A549 (cell line): ENCODE measurements at places on chromosomes 12 and 14.

GRCh38 chr12:102342281-102343006 is 137.9 kb downstream of the IGF1 start:
- DNase-seq, result no peak

- no peak for DNase-seq
These were observed 7.3 kb upstream of the FAM234B start for GRCh38 chr12:13036881-13037280.

GRCh38 chr14:54570631-54571415 is 3.9 kb downstream of the SAMD4A start:
- DNase-seq, result peak; percentile 36

GRCh38 chr14:80477388-80478160 is 266.3 kb upstream of the DIO2 start:
- no peak for DNase-seq

DNA sequence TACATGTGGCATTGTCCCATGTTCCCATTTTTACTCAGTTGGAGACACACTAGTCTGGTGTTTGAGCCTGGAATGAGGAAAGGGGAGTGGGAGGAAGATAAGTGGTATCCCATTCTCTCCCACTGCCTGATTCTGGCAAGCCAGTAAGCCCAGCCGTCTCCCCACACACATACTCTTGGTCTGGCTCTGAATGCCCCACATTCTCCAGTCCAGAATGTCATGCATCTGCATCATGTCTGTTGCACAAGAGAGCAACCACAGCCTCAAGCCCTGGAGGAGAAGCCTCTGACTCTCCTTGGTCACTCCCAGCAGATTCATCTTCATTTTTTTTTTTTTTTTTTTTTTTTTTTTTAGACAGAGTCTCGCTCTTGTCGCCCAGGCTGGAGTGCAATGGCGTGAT is 48.0 kb downstream of the DRAM1 start:
- DNase-seq, result peak; percentile 18

DNA sequence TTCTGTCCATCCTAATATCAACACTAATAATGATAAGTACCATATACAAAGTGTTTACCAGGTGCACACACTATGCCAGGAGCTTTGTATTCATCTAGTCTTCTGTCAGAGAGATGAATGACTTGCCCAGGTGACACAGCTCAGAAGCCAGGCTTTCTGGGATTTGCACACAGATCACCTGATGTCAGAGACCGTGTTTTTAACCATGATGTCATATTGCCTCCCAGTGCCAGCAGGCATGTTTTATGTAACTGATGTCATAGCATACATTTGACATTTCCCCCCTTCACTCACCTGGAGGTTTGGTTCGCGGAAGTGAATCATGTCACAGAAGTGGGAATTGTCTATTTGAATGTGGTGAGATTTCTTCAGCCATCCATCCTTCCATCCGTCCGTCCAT is 5.7 kb downstream of the WSCD2 start:
- DNase-seq, result no peak

DNA sequence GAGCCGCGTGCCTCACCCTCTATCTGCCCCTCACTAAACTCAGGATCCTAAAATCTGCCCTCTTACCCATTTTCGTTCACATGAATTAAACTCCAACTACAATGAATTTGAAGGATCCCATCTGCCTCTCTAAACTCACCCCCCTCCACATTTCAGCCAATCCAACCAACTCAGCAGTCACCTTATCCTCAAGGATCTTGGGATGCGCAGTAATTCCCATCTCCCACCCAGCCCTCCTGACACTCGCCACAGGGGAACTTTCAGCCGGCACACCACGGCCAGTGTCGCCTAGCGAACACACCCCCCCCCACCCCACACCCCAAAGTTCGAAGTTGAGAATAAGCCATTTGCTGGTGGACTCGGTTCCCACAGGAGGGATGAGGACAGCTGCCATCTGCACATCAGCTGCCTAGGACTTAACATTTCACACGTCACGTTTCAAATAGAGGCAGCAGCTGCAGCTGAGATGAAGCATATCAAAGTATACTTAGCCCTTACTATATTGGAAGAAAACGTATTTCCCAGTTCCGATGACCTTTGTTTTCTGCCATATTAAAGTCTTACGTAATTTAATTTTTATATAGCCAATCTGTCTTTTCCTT is 8.7 kb upstream of the SELPLG start:
- DNase-seq, result no peak

DNA sequence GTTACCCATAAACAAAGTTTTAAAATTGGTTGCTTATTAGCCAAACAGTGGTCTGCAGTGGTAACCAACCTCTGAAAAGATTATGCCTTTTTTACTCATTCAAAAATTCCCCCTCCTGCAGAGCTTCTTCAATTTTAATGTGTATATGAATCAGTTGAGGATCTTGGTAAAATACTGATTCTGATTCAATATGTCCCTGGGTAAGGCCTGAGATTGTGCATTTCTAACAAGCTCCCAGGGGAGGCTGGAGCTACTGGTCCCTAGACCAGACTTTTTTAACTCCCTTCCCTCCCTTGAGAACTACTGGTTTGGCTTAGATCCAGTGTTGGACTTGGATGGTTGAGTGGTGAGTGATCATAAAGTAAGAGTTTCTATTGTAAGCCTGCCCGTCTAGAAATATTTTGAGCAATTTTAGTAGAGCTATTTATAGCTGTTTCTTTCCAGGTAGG is 90.2 kb downstream of the FUT8 start:
- no peak for DNase-seq

DNA sequence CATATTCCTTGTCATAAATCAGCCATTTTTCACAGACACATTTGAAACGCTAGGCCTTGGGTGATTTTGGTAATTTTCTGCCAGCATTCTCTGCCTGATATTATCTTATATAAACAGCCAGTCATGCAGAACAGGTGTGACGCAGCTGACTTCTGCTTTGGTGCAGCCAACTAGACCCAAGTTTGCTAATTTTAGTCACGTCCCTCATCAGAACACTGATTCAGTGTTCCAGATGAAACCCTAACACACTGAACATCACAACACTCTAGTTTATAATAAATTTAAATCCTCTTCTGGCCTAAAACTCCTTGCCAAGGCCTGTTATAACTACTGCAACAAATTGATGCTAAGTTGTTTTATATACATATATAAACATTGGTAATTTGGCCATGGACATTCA is 386.1 kb downstream of the SEC23A start:
- DNase-seq, result no peak

- no peak for DNase-seq
These were observed 183.1 kb downstream of the PHLDA1 start for GRCh38 chr12:75848431-75848925.

- no peak for DNase-seq
These were observed 177.5 kb downstream of the ADGRD1 start for GRCh38 chr12:131131077-131131807.

DNA sequence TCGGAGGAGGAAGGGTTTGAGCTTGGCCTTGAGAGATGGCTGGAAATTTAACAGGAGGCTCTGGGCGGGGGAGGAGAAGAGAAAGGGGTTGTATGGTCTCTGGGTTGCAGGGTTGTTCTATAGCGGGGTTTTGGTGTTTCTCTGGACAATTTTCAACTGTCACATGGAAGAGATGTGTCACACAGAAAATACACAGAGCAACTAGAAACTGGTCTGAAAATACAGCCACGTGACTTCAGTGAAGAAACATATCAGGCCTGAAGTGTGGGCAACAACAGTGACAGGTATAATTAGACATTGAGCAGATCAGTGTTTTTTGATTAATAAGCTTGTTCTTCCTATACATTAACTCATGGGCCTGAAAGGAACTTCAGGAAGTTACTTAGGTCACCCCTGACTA is 205.3 kb upstream of the HMGA2 start:
- DNase-seq, result no peak

DNA sequence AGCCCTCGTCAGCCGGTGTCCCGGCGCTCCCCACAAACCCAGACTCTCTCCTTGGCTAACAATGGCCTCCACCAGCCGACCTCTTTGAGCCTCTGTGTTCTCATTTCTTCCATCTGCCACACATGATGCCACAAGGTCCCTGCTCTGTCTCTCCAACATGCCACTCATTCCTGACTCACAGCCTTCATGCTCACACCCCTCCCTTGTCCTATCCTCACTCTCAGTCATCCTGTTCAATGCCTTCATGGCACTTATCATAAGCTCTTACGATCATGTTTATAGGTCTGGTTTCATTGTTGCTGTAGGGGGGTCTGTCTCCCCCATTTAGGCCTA is 9.6 kb upstream of the SERPINA11 start:
- no peak for DNase-seq

- no peak for DNase-seq
These were observed 2.1 kb upstream of the IL23A start for GRCh38 chr12:56336361-56337167.

GRCh38 chr14:74856366-74856765 is 19.6 kb downstream of the PROX2 start:
- DNase-seq, result no peak

- DNase-seq, result no peak
These were observed 45.8 kb upstream of the FGD4 start for GRCh38 chr12:32353540-32353939.

- DNase-seq, result no peak
These were observed 4.8 kb upstream of the DGLUCY start for GRCh38 chr14:91108941-91109611.

GRCh38 chr12:26122681-26123481 is 2.0 kb downstream of the BHLHE41 start:
- DNase-seq, result peak; percentile 33

DNA sequence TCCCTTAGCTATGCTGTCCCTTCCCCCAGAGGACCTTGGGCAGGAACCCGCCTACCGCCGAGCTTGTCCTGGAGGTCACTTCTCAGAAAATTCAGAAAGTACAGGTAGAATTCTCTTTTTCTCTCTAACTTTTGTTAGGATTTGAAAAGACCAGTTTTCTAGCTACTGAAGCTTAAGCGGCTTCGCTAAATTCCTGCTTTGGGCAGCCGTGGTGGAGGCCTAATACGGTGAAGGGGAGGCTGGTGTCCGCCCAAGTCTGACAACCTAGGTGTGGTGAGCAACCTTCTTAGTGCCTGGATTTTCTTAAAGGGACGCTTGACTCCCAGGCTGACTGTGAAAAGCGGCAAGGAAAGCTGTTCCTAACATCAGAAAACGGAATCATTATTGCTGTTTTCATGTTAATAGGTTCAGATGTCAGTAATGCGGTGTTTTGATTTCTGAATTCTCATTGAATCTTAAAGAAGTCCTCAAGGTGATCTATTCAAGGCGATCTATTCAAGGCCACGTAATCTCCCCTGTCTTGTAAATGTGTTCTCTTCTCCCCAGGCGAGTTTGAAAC is 835 bp downstream of the FGD4 start:
- peak; percentile 30 for DNase-seq

DNA sequence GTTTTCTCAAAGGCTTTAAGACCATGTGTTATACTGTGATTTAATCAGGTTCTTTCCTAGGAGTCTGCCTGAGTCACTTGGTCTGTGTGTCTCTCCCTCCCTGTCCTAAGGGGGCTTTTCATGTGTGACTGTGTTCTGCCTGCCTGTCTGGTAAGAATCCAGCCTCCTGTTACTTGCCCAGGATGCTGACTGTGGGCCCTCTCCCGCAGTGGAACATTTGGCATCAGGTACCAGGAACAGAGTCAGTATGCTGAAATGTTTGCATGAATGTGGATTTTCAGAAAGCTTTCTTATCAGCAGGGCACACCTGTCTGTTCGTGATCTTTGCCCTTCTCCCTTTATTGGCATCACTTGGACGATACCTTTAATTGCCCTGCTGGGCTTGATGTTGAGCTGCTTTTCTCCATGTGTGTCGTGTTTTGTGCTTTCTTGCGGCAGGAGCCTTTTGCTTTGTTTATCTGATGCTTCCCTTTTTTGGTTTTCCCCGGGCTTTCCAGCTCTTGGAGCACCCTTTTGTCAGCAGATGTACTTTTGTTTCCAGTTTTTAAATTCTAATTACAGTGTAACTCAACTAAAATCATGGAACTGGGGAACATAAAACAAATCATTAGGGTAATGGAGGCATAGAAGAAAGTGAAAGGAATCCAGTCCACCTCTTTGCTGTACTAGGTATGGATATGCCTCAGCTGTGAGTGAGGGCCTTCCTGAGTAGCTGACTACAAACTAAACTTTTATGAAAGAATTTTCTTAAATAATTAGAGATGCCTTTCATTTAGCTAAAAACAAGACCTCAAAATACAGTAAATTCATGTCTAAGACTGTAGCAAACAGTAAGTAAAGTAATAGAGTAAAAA is 72.5 kb downstream of the TRAF3 start:
- DNase-seq, result no peak

DNA sequence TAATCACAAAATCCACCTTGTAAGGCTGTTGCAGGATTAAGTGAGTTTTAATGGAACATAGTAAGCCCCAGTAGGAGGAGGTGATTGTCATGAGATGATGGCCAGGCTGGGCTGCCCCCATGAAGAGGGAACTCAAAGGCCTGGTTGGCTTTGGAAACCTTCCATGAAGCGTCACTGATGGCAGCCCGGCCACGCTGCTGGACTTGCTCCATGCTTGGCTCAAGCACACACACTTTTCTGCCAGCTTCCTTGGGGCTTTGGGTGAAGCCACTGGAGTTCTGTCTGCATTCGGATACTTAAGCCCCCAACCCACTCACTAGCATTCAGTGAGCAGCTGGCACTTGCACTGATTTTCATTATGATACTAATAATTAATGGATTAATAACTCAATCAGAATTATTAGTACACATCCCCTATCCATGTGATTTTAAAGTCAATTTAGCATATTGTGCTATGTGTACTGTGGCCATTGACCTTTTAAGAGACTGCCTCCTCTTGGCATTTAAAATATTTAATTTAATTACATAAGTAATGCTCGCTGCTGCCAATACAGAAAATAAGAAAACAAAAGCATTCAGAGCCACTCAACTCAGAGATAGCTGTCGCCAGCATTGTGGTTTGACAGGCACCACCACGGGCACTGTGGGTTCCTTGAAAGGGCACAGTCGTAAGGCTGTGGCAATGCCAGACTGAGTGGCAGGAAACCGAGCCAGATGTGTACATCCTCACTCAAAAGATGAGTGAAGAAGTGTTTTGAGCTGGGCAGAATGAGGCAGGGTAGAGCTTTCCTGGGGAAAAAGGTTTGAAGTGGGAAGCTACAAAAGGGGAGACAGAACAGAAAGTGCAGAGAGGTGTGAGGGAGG is 15.9 kb downstream of the KRT85 start:
- DNase-seq, result no peak

GRCh38 chr12:49244176-49244575 is 20.7 kb upstream of the TUBA1C start:
- no peak for DNase-seq

DNA sequence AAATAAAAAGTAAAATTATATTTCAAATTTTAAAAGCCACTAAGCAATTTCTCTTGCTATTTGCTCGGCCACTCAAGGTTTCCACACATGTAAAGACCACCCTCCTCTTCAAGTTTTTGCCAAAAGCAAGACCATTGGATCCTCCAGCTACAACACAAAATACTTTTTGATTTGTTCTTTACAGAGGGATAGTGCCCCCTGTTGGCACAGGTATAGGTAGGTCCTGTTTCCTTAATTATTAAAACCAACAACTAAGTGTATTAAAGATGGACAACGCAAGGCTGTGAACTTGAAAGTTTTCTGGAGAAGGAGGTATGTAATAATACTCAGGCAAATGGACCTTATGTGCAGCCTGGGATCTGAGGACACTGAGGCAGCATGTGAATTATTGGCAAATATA is 23.8 kb downstream of the ATP6V1D start:
- DNase-seq, result peak; percentile 15

- DNase-seq, result no peak
These were observed 48.9 kb upstream of the POC1B start for GRCh38 chr12:89574736-89575208.

GRCh38 chr12:32705783-32706182 is 26.7 kb downstream of the DNM1L start:
- DNase-seq, result no peak
